ENCODE measurements at places on chromosomes 5 and 9.

GRCh38 chr5:177402271-177403043 lies 2.0 kb upstream of the PFN3 start:
- peak; percentile 53 for DNase-seq

- no peak for DNase-seq
These were observed 104.3 kb downstream of the NFIB start for GRCh38 chr9:14209399-14210345.

DNA sequence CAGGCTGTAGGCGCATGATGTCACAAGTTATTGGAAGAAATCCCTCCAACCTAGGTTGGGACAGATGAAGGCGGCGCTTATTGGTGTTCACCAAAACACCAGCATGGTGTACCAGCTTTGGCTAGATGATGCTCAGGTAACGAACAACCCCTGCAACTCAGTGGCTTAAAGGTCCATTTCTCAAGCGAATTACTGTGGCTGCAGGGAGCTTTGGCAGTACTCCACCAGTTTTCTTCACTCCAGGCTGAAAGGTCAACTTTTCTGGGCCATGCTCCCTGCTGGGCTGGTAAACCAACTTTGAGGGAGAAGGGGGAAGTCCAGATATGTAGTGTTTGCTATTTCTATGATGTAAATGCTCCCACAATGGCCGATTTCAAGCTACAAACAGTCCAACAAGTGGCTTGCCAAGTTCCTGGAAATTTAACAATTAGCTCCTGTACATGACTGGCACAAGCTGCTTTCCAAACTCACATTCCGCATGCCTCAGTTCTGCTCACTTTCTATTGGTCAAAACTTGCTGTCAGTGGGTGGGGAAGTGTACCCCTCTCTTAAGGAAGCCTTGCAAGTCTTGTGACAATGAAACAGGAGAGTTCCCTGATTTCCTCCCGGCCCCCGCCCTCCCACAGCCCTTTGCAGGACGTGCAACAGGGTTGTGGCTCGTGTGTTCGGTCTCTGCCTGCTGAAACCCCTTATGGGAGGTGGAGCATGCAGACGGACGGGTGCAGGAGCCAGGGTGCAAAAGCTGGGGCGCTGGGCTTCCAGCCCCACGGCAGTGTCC lies 588 bp upstream of the ZBED3 start:
- peak; percentile 47 for DNase-seq

- DNase-seq = no peak
These were observed 237.6 kb downstream of the NNT start for GRCh38 chr5:43840424-43841125.
